ENCODE measurements at places on chromosomes 4 and X.
A peak's percentile ranks its signal among the peaks of the same experiment; 100 is the strongest.

DNA sequence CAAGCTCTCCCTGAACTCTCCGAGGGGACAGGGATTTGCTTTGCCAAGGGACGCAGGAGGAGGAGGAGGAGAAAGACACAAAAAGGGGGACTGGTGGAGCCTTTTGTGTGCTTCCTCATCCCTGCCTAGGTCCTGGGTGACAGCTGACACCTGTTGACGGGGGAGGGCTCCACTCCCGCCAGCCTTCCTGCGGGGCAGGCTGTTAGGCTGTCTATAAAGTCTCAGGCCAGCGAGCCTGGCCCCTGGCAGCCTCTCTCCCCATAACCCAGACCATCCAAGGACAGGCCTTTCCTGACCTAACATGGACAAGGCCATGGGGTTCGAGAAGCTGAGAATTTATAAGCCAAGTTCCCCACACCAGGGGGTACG lies 832 bp upstream of the EVC2 start:
- no peak for DNase-seq

- DNase-seq: no peak
These were observed 156.4 kb downstream of the AMELX start for GRCh38 chrX:11449613-11450012.

DNA sequence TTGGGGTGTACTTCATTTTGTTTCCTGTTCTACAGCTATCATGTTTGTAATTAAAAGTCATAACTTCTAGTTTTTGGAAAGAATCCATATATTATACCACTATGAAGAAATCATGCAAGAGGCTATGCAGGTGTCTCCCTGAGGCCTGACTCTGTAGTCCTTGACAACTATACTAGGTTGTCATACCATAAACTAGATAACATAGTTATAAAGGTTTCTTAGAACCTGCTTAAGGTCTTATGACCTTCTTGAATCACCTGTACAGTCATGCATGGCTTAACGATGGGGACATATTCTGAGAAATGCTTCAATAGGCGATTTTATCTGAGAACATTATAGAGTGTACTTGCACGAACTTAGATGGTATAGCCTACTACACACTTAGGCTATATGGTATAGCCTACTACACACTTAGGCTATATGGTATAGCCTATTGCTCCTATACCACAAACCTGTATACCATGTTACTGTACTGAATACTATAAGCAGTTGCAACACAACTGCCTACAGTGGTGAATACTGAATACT lies 3.3 kb downstream of the PWWP3B start:
- no peak for DNase-seq

DNA sequence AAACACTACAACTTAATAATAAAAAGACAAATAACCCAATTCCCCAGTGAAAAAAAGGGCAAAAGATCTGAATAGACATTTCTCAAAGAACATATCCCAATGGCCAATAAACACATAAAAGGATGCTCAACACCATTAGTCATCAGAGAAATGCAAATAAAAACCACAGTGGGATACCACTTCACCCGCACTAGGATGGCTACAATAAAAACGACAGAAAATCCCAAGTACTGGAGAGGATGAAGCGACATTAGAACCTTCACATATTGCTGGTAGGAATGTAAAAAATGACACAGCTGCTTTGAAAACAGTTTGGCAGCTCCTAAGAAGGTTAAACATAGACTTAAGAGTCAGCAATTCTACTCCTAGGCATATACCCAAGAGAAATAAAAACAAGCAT lies 140.6 kb upstream of the ARX start:
- peak; percentile 51 for DNase-seq

GRCh38 chr4:186514271-186514950 lies 41.0 kb downstream of the MTNR1A start:
- peak; percentile 5 for DNase-seq

DNA sequence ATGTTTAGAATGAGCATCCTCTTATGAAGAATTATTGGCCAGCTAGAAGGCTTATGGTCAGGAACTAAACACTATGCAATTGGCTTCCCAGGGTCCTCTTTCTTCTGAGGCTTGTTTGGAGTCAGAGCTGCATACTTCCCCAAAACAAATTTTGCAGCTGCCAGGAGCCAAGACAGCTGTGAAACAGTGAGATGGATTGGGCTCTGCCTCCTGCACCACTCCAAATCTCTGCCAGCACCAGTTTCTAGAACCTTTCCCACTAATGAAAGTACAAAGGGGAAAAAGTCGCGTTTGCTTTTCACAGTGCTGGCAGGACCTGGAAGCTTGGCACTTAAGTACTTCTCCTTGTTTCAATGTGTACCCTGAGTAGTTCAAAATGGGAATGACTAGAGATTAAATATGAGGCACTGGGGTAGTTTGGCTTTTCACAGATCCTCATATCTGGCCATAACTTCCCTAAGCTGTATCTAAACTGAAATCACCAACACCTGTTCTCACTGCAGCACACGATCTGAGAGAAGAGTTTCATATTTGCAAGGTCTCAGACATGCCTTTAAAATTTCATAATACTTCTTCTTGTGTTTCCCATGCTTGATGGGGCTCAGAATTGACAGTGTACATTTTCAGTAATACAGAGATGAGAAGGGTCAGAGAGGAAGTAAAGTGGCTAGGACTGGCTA lies 20.7 kb upstream of the AR start:
- no peak for DNase-seq

- peak; percentile 23 for DNase-seq
These were observed 112.7 kb downstream of the ASMT start for GRCh38 chrX:1727531-1728027.

DNA sequence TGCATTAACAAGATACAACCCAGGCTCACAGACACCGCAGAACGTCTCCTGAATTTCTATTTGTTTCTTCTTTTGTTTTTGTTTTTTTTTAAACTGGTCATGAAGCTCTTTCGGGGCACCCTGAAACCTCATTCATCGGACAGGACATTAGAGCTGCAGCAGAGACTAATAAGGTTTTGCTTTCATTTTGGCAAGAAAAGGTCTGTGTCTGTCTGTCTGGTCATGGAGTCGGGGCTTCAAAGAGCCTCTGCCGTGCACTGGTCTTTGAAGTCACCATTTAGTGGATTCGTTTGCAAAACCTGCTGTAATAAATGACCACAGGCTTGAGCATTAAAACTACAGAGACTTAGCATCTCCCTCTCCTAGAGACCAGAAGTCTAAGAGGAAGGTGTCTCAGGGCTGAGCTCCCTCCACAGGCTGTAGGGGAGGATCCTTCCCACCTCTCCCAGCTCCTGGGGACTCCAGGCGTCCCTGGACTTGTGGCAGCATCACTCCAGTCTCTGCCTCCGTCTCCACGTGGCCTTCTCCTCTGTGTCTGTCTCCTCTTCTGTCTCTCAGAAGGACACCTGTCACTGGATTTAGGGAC lies 247.5 kb downstream of the CRLF2 start:
- DNase-seq: no peak

DNA sequence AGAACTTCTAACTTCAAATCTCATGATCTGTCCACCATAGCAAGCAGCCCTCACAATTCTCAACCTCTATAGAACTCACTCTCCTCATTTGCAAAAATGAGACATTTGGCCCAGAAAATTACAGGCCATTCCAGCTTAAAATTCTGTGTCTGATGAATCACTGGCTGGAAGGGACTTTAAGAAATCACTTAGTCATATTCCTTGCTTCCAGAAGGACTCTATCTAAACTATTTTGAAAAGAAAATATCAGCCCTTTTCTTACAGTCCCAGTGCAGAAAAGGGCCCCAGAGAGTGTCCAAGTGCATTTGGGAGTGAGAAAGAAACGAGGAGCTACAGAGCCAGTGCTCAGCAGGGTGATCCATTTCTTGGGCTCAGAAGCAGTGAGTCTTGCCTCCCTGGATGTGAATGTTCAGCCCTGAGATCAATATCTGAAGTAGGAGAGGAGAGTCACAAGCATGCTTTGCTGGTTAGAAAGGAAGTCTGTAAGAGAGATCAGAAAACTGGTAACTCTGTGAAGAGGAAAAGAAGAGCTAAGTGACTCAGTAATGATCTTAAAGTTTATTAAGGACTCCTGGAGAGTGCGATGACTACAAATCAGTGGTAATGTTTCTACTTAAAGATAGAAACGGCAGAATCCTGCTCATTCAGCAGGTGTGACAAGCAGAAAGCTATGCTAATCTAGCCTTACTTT lies 139.8 kb downstream of the PALLD start:
- peak; percentile 92 for DNase-seq

DNA sequence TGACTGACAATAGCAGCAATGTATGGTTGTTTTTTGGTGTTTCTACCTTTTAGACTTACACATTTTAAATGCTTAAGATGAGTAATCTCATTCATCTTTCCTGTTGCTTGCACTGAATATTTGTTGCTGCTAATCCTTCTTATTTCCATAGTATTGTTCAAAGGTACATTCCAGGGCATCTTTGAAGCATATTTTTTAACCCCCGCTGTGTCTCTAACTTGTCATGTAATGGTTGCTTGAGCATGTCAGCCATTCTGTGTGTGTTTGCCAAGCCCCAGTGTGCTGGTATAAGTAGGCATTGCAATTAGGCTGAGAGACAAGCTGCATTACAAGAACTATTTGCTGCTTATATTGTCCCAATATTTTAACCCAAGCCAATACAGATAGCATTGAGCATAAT lies 87.9 kb downstream of the IL1RAPL1 start:
- no peak for DNase-seq

DNA sequence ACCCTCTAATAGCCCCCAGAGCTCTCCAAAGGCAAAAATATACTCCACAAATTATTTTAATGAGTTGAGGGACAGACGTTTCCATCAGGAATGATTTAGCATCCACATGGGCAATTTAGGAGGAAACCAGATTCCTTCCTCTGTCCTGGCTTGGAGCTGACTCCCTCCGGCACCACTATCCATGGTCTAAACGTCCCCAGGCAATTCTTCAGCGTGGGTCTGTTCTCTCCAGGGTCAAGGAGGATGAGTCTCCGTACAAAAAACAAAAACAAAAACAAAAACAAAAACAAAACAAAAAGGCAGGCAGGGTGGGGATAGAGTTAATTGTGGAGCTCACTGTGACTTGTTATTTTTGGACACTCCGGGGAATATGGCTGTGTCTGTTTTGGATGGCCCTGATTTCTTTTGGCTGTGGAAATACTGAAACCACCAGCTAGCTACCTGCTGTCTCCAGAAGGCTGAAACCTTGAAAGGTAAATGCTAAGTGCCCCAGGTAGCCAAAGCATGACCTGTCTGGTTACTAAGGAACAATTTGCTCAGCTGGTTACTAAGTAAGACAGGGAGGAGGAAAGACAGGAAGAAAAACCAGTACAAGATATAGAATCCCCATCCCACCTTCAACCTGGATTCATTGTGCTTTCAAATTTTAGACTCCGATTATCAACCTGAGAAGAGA lies 419.1 kb upstream of the LCORL start:
- no peak for DNase-seq

GRCh38 chr4:186736466-186736865 lies 12.8 kb upstream of the FAT1 start:
- DNase-seq: no peak

- peak; percentile 46 for DNase-seq
These were observed 201.0 kb downstream of the SPRY1 start for GRCh38 chr4:123597586-123597985.

GRCh38 chr4:1091561-1091995 lies 21.8 kb downstream of the RNF212 start:
- DNase-seq: no peak

GRCh38 chr4:149752729-149753128 lies 62.9 kb downstream of the IQCM start:
- no peak for DNase-seq

DNA sequence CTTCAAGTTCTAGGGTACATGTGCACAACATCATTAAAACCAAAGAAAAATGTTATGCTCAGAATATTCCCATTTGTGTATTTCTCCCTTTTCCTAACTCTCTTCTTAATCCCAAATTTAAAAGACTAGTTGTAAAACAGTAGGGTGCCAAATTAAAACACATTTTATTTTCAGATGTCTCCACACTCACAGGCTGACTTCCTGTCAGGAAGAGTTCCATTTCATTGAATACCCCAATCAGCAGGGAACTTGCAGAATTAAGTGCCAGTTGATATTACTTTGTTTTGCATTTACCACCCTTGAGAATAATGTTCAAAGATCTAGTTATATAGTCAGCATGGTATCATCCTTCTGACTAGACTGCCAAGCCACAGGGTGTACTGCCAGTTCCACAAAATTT lies 207.9 kb downstream of the MAB21L2 start:
- DNase-seq: peak; percentile 3

- DNase-seq: peak; percentile 78
These were observed 44.8 kb downstream of the SMS start for GRCh38 chrX:21985332-21985777.

- DNase-seq: no peak
These were observed 774 bp upstream of the RAPGEF2 start for GRCh38 chr4:159101988-159102621.

- DNase-seq: no peak
These were observed 97.4 kb downstream of the PJA1 start for GRCh38 chrX:69067841-69068240.

DNA sequence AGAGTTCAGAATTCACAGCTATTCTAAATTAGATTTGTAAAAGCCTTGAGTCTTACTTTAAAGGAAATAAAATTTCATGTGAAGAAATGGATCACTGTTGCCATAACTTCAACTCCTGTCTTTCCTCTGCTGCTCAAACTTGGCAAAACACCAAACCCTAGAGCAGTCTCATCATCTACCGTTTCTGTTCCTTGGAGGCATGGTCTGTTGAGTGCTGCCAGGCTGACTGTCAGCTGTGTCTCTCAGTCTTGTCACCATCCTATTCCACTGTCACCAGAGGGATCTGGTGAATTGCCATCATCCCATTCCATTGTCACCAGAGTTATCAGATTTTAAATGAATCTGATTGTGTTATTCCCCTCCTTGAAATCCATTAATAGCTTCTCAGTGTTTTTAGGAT lies 55.6 kb downstream of the STIM2 start:
- DNase-seq: peak; percentile 25

DNA sequence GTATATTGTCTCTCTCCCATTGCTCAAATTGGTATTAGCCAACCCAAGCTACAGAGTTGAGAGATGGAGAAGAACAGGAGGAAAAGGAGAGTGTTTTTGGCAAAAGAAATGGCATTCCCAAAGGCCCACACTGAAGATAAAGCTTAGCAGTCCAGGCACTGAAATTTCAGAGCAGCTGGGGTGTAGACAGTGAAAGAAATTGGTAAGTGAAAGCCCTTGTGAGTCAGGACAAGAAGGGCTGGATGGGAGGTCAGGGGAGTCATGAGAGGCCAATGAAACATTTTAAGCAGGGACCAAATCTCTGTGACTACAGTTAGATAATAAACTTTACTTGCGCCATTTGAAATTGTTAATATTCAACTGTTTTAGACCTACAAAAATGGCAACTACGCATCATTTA lies 177.7 kb downstream of the ADAMTS3 start:
- no peak for DNase-seq

DNA sequence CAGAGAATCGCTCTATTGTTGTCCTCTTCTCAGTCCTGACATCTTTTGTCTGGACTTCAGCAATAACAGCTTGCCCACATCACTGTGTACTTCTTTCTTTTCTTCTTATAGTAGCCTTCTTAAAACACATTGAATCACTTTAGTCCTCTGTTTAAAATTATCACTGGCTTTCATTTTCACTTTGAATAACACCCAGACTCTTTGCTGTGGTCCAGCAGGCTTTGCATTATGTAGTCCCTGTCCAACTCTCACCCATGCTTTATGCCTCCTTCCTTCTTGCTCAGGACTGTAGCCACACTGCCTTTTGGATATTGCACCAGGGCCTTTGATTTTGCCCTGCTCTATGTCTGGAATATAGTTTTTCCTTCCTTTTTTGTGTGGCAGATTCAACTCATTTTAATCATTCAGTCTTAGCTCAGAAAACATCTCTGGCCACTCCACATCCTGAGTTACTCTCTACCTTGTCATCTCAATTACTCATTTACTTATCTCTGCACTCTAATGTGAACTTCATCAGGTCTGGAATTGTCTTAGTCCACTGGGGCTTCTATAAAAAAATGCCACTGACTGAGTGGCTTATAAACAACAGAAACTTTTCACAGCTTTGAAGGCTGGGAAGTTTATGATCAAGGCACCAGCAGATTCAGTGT lies 168.2 kb downstream of the C4orf33 start:
- no peak for DNase-seq
